ENCODE measurements at places on chromosomes 6 and 20. TPM values are rescaled to one million over a fixed set of nuclear protein-coding genes. Genes with fewer than 3 reads are reported as not detected.

DNA sequence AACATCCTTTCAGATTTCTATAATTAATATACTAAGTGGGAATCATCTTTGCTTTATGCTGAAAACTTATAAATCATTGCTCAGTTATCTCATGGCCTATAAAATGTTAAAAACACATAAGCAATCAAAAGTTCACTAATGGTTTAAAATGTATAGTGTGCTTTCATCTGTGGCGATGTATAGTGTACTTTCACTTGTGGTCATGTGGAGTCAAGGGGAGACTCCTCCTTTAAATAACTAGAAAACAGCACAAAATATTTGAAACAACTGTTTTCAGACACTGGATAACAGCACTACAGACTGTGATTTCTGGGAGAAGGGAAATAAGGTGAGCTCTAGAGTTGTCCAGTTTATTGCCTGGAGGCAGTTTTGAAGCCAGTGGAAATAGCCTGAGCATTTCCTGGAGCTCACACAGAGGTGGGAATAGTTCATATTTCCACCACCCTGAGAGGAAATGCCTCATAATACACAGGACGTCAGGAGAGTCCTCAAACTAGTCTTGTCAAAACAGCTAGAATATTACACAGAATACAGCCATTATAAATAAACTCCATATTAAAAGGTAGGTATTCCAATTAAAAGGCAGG is 89.4 kb downstream of the CEP162 start:
- DNase-seq = no peak
- no peak overlapping the region for H3K27ac ChIP-seq
- H3K27me3 ChIP-seq = no peaks in the 10 kb centered on the region
- no peak overlapping the region for H3K4me3 ChIP-seq
- H3K4me1 ChIP-seq = no peaks in the 10 kb centered on the region
- no peaks in the 10 kb centered on the region for H3K36me3 ChIP-seq

The DACT2 gene
- 1.8 TPM for total RNA-seq

GRCh38 chr20:3875378-3875974 is 13.7 kb upstream of the PANK2 start:
- no peak for DNase-seq
- no peaks in the 10 kb centered on the region for H3K27me3 ChIP-seq
- H3K27ac ChIP-seq = no peak overlapping the region
- H3K4me1 ChIP-seq = peaks cover 4% of the 10 kb centered on the region
- peaks cover 31% of the 10 kb centered on the region for H3K36me3 ChIP-seq

DNA sequence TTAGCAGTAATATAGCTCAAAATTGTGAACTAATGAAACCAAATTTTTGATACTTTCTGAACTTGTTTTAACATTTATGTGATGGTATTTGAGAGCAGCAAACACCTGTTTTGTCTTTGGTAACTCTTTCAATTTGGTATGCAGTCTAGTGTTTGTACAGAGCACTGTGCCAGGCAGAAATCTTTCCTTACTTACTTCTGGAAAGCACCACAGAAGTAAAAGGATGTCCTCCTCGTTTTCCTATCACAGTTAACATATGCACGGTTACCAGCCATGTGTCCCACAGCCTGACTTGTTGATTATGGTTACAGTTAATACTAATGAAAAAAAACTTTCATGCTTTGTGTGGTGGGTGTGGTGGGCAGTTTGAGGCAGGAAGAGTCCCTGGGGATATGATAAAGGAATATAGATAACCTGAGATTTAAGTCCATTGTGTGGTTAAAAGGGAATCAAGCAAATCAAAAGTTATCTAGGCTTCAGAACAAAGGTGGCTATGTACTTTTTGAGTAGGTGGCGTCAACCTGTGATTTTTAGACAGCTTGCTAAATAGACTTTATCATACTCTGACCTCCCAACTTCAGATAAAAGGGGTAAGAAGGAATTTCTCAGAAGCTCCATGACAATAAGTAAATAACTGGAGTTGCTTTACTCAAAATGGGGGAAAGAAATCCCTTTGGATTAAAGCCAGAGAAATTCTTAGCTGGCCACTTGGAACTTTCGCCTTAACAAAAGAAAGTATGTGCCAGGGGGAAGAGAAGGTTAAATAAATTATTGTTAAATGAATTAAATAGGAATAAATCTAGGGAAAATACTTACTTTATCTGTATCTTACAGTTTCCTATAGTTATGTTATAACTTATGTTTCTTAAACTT is 20.1 kb upstream of the COL10A1 start:
- no peaks in the 10 kb centered on the region for H3K4me1 ChIP-seq
- no peak overlapping the region for H3K27ac ChIP-seq
- H3K4me3 ChIP-seq = no peak overlapping the region
- DNase-seq = no peak
- H3K27me3 ChIP-seq = no peaks in the 10 kb centered on the region

The TAGAP gene
- total RNA-seq = 183 TPM

- H3K36me3 ChIP-seq = peaks cover 35% of the 10 kb centered on the region
- DNase-seq = no peak
- H3K4me3 ChIP-seq = peak overlapping the region; percentile 28
- H3K27ac ChIP-seq = peak overlapping the region; percentile 73
These were observed 19.6 kb downstream of the RRBP1 start for GRCh38 chr20:17662333-17663039.

GRCh38 chr6:113488061-113488460 is 369.1 kb upstream of the MARCKS start:
- no peaks in the 10 kb centered on the region for H3K36me3 ChIP-seq
- no peak for DNase-seq
- H3K27me3 ChIP-seq = no peaks in the 10 kb centered on the region
- H3K4me1 ChIP-seq = no peaks in the 10 kb centered on the region
- H3K27ac ChIP-seq = no peak overlapping the region
- H3K4me3 ChIP-seq = no peak overlapping the region

DNA sequence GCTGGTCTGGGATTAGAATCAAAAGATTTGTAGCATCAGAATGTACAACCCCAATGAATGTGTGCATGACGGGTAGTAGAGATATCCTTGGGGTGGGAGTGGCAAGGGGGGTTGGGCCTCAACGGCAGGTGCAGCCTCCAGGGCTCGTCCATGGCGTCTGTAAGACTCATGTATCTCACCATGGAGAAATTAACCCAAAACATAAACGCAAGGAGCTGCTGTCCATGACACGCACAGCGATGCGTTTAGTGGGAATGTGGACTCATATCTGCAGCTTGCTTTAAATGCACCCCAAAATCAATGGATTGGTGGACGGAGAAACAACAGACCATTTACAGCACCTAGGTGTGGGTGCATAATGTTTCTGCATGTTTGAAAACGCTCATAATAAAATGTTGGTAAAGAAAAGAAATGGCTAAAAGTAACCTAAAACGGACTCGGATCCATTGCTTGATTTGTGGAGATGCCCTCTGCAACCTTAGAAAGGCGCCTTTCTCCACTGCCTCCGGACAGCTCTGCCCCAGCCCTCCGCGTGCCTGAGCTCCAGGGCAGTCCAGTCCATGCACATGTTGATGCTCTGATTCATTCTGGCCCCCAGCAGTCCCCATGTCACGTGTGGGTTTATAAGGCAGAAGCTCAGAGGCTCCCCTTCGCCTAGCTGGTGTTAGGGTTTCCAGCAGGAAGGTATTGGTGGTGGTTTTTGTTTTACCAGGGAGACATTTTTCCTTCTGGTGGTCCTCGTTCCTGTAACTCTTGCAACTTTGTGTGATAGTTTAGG is 24.5 kb downstream of the PYGB start:
- DNase-seq = no peak
- H3K27me3 ChIP-seq = no peaks in the 10 kb centered on the region
- peaks cover 25% of the 10 kb centered on the region for H3K36me3 ChIP-seq
- H3K4me3 ChIP-seq = no peak overlapping the region
- H3K27ac ChIP-seq = no peak overlapping the region

DNA sequence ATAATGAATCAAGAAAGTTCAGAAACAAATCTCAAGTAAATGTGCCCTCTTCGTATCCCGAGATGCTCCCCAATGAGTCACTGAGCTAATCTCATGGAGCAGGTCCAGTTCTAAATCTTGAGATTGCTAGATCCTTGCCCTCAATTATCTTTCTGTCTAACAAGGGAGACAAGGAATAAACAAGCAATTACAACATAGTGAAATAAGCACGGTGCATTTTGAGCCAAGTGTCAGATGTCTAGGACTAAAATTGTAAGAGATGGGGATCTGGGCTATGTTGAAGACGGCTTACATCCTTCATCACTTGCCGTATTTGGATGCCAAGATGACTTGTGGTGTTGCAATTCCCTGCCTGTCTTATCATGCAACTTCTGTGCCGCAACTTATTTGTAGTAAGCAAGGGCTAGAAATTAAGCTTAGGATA is 56.5 kb upstream of the ADGRF1 start:
- H3K36me3 ChIP-seq = no peaks in the 10 kb centered on the region
- no peaks in the 10 kb centered on the region for H3K27me3 ChIP-seq
- DNase-seq = no peak
- no peaks in the 10 kb centered on the region for H3K4me1 ChIP-seq
- H3K27ac ChIP-seq = no peak overlapping the region

DNA sequence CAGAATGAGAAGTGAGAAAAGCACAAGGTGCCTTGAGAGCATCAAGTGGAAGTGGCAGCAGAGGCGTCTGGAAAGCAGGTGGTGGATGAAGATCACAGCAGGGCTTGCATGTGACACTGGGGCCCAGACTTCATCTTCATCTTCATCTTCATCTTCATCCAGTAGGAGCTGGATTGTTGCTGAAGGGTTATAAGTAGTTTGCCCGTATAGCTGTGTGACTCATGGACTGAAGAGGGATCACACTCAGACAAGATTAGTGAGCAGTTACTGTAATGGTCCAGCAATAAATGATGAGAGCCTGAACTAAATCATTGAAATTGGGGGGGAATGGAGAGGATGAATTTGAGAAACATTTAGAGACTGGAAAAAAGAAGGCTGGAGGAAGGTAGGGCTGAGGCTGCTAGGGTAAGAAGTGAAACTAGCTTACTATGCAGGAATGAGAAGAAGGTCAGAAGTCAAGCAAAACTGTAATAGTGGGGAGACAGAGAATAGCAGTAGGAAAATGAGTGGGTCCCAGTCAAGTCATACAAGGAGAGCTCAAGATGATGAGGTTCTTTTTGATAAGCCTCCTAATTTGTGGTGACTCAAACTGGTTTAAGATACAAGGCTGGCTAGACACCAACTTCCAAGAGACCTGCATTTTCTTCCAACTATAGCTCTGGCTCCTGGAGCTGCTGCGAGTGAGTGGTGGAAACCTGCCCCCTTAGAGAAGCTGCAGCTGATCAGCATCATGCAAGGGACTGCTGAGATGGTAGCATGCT is 92.3 kb upstream of the BEND6 start:
- H3K36me3 ChIP-seq = no peaks in the 10 kb centered on the region
- no peak overlapping the region for H3K4me3 ChIP-seq
- H3K27me3 ChIP-seq = peaks cover 15% of the 10 kb centered on the region
- peaks cover 9% of the 10 kb centered on the region for H3K4me1 ChIP-seq
- no peak for DNase-seq

GRCh38 chr6:6121943-6122342 is 115.2 kb upstream of the NRN1 start:
- DNase-seq = no peak
- H3K36me3 ChIP-seq = no peaks in the 10 kb centered on the region
- no peak overlapping the region for H3K4me3 ChIP-seq
- H3K27me3 ChIP-seq = peaks cover 5% of the 10 kb centered on the region

GRCh38 chr6:66986940-66987339 is 1279.9 kb upstream of the EYS start:
- H3K27me3 ChIP-seq = no peaks in the 10 kb centered on the region
- H3K4me3 ChIP-seq = no peak overlapping the region
- no peaks in the 10 kb centered on the region for H3K4me1 ChIP-seq
- no peak for DNase-seq
- no peak overlapping the region for H3K27ac ChIP-seq

DNA sequence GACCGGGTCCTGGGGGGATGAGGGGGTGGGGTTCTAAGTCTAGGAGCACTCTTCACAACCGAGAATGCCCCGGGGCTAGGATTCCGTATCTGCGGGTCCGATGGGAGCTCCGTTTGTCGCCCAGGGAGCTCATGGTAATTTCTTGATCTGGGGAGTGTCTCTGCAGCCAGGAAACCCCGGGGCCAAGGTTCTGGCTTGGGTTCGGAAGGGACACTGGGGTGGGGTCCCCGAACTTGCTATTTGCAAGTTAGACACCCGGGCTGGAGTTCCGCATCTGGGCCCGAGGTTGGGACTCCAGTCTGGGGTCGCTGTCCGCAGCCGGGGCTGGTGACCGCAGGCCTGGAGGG is 397 bp downstream of the PEDS1 start:
- no peaks in the 10 kb centered on the region for H3K27me3 ChIP-seq
- no peak for DNase-seq
- H3K27ac ChIP-seq = peak overlapping the region; percentile 89
- peaks cover 26% of the 10 kb centered on the region for H3K36me3 ChIP-seq
- H3K4me3 ChIP-seq = peak overlapping the region; percentile 91

- no peak overlapping the region for H3K27ac ChIP-seq
- H3K4me1 ChIP-seq = no peaks in the 10 kb centered on the region
- H3K36me3 ChIP-seq = no peaks in the 10 kb centered on the region
- H3K27me3 ChIP-seq = no peaks in the 10 kb centered on the region
These were observed 201.1 kb upstream of the CNR1 start for GRCh38 chr6:88367248-88367647.

The COL19A1 gene
- not detected for total RNA-seq

The TAF4 gene
- 26.6 TPM for total RNA-seq

DNA sequence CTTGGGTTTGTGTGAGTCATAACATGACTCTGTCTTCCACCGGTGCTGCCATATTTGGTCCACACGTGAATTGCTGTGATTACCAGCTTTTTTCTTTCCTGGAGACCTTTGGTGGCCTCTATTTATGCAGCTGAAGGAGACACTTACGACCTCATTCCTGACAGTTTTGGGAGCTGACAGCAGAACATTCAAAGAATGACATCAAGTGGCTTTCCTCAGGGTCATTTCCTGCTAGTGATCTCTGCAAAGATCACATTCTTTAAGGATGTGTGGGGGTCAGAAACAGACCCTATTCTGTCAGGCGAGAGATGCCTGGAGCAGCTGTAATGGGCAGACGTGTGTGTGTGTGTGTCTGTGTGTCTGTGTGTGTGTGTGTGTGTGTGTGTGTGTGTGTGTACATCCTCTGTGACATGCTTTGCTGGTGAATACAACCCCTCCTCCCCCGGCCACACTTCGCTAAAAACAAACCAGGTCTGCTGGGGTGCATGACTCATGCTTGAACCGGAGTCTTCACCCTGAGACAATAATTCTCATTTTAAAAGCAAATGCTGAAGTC is 115.6 kb downstream of the TMEM170B start:
- H3K36me3 ChIP-seq = no peaks in the 10 kb centered on the region
- H3K27ac ChIP-seq = peak overlapping the region; percentile 52
- peak; percentile 85 for DNase-seq
- H3K4me1 ChIP-seq = peaks cover 13% of the 10 kb centered on the region

Measured in activated CD4-positive, alpha-beta T cell treated with anti-CD3 and anti-CD28 coated beads, Interleukin-2, amount 10 ng/mL, durations not matched to agents 24 days and 14 days (primary cell).